ENCODE measurements at places on chromosomes 7 and 10. TPM values are rescaled to one million over a fixed set of nuclear protein-coding genes. Genes with fewer than 3 reads are reported as not detected.

- DNase-seq: no peak
These were observed 62.4 kb upstream of the LRRC18 start for GRCh38 chr10:49001870-49002672.

The BMPER gene
- polyA plus RNA-seq: 8.8 TPM

GRCh38 chr10:22454634-22455033 is 109.3 kb downstream of the SPAG6 start:
- no peak for DNase-seq

DNA sequence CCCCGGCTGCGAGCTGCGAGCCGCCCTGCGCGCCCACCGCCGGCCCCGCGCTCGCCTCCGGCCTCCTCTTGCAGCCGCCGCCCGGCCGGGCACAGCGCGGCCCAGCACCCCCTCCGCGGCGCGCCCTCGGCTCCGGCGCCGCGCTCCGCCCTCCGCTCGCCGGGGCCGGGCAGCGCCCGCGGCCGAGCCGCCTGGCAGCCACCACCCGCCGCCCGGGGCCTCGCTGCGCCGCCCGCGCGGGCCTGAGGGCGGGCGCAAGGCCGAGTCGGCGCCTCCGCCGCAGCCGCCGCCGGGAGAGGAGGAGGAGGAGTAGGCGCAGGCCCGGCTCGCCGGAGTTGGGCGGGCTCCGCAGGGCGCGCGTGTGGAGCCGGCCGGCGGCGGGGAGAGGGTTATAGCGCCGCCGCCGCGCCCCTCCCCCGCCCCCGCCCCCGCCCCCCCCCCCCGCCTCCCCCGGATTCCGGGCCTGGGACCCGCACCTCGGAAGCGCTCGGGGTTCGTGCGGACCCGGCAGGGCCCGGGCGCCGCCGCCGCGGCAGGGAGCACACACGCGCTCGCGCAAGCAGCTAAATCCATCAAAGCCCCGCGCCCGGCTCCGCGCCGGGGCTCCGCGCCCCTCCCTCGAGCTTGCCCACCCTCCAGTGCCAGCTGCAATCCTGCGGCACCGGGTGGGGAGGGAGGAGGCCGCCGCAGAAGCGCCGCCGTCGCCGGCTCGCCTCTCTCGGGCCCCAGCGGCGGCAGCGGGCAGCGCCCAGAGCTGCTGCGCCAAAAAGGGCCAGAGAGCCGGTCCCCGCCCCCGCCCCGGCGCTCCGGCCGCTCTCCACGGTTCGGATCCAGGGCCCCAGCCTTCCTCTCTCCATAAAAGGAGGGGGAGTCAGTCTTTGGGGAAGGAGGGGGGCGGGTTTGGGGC is at the start of gene PDGFA:
TSS of gene PDGFA (minus strand) at position 363 of the 907 bp plus-strand sequence. CDS start 845 bp downstream, outside the sequence.
- DNase-seq: no peak

The DOCK4 gene
- 0.15 TPM for polyA plus RNA-seq
